ENCODE measurements at places on chromosomes 1 and 21.

- DNase-seq = no peak
Observed at GRCh38 chr1:201299968-201300367, 16.7 kb downstream of the PKP1 start.

DNA sequence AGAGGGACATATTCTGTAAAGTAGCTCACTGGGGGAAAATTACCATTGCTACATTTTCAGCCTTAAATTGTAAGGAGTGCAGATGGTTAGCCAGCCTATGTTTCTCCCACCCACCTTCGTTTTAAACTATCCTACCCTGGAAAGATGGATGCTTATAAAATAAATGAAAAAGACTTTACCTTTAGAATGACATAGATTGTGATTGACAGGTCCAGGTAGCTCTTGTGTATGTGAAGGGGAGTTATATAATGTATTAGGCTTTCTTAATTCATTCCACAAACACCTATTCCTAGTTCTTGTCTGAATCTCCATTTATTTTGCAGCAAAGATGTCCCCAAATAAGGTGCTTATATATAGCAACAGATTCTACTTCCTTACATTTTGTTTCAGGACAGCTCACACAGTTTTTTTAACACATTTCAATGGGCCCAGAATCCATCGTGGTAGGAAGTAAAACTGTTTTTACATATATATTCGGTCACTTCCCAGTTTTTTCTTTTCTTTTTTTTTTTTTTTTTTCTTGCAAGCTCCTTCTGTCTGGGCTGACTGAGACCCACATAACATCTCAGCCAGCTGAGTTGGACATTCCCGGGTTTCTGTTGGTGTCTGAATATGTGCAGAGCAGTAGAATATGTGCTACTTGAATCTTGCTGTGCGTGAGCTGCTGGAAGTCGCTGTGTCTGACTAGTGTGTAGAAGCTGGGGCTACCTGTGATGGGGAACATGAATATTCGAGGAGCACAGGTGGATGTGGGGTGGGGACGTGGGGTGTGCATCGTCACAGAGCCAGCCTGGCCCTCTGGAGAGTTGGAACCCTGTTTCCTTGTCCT is 27.8 kb downstream of the UCK2 start:
- no peak for DNase-seq

DNA sequence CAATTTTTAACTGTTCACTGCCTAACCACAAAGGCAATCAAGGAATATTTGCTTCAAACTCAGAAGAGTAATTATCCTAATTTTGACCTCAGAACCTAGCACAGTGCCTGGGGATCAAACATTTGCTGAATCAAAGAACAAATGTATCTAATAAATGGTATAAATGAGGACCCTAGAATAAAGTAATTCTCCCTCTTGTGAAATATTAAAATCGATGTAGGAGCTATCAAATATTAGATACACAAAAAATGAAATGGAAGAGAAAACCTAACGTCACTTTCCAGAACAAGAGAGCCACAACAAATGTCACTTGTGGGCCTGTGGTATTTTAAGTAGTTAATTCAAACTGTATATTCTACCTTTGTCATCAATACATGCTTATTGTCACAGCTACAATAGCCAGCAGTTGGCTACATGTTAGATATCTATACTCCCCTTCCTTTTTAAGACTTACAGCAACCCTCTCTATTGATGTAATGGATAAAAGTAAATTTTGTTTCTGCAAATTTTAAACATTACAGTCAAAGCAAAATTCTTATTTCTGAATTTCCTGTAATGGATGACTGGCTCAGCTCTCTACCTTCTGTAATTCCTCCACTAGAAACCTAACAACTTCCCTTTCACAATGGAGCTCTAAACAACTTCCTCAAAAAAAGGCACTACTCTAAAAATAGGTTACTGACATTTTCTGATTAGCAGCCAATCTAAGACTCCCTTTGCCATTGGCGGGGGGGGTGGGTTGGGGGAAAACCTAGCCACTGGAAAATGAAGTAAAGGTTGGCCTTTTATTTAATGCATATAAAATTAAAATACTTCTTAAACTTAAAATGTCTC is 37.6 kb downstream of the PUM1 start:
- peak; percentile 61 for DNase-seq

DNA sequence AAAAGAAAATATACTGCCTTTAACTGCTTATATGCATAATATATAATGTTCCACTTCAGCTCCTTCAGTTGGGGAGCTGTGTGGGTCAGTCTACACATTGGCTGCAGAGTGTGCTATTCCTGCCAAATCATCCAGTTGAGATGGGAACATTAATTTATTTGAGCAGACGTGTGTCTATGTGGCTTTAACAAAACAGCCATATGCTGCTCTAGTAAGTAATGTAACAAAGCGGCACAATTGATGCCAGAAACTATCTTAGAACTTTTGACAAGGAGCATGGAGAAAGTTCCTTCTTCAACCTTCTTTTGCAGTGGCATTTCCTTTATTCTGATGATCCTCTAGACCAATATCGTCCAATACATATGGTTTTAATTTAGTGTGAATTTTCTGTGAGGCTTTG is 285.9 kb upstream of the C1orf87 start:
- no peak for DNase-seq

DNA sequence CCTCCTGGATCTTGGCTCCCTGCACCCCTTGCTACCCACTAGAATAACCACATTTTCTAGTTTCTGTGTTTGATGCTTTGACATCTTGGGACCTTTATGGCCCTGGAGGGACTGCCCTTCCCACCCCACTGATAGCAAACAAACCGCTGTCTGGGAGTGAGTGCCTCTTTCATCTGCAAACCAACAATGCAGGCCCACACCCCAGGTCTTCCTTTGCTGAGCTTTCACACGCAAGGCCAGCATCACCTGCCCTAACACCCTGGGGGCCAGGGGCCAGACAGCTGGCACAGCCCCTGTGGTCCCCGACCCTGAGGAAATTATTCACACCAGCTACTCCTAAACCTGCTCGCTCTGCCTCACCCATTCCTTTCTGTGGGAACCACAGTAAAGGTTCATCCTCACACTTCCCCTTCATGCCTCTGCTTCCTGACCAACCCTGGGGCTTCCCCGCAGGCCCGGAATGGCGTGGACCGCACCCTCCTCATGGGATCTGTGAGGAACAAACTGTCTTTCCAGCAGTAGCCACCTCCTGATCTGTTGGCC is 15.4 kb downstream of the SLC2A7 start:
- DNase-seq = peak; percentile 34
